GM12891 (cell line): ENCODE measurements at places on chromosomes 16 and 17.

- DNase-seq = no peak
Observed at GRCh38 chr16:48101069-48101674, 54.6 kb downstream of the ABCC12 start.

DNA sequence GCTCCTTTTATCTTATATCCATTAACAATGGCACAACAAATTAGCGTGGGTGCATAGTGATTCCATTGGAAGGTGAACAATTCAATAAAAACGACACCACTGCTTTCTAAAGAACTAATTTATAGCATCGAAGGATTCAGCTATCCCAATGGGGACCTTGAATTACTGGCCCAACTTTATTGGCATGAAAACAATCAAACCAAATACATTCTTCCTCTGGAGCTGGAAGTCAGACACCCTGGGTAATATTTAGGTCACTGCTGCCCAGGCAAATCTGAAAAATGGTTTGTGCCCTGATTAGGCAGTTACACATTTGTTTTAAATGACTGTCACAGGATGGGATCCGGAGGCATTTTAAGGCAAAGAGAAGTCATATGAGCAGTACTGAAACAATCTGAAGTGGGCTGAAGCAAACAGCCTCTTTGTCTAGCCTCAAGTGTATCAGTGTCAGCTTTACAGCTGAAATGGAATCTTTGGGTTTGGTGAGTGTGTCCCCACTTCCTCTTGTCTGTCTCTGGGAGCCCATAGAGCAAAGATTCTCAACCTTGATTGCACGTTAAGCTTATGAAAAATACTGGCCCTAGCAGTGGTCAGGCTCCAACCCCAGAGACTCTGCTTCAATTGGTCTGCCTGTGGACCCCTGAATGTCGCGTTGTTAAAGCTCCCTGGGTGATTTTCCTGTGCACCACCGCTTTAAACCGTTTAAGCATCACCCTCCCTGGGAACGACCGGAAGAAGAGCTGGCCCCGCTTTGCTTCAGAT is 30.3 kb downstream of the CDK5R1 start:
- no peak for DNase-seq

DNA sequence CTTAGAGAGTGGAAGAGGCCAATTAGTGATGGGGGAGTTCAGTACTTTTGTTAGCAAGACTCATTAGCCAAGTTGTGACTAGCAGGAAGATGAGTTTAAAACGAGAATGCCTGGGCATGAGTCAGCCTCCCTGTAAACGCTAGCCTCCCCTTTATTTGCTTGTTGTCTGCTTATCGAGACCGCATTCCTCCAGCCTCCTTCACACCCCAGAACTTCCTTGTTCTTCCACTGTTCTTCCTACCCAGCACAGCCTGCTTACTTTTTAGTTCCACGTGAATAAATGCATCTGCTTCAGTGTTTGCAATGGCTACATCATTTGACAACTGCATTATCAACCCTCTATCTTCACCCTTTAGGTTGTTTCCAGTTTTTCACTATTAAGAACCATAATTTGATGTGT is 20.2 kb upstream of the OR3A1 start:
- no peak for DNase-seq

- DNase-seq = no peak
Observed at GRCh38 chr17:22469941-22470340, 777.6 kb downstream of the KCNJ18 start.

- no peak for DNase-seq
Observed at GRCh38 chr16:2948807-2949704, 15.0 kb upstream of the KREMEN2 start.

GRCh38 chr17:68257934-68258333 is 10.1 kb downstream of the AMZ2 start:
- no peak for DNase-seq

- DNase-seq = no peak
Observed at GRCh38 chr16:4390266-4391260, 18.9 kb downstream of the VASN start.

GRCh38 chr16:68283801-68284598 is 19.7 kb downstream of the SLC7A6 start:
- no peak for DNase-seq

GRCh38 chr16:70152578-70153302 is 20.8 kb upstream of the CLEC18C start:
- no peak for DNase-seq

GRCh38 chr17:62780269-62780668 is 27.8 kb downstream of the MARCHF10 start:
- DNase-seq = no peak

DNA sequence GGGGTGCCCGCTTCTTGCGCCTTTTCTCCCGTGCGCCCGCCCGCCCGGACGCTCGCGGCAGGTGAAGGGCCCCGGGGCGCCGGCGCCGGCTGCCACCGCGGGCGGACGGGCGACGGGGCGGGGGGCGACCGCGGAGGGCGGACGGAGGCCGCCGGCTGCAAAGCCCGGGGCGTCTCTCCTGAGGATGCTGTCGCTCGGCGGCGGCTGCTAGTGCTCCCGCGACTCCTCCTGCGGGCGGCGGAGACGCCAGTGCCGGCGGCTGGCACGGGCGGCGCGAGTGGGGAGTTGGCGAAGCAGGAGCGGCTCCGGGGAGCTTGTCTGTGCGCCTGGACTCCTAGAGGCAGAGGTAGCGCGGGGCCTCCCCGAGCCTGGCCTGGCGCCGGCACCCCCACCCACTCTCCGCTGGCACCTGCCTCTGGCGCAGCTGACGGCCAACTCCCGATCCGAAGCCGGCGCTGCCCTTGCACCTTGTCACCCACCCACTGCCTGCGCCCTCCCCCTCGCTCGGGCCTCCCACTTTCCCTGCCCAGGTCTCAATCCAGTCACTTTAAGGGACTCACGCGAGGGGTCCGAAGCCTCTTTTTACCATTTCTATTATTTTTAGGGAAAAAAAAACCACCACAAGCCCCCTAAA is at the start of gene FAM20A:
Gene FAM20A, minus strand, starts transcription at position 437 of the 634 bp plus-strand sequence. CDS start 701 bp downstream, outside the sequence.
- peak; percentile 31 for DNase-seq

GRCh38 chr16:4091240-4092012 is 24.8 kb downstream of the ADCY9 start:
- no peak for DNase-seq

GRCh38 chr17:19570544-19571062 is 36.9 kb downstream of the SLC47A1 start:
- no peak for DNase-seq

GRCh38 chr16:81630635-81631031 is 148.5 kb upstream of the PLCG2 start:
- no peak for DNase-seq

- DNase-seq = no peak
Observed at GRCh38 chr17:66813296-66813695, 21.6 kb upstream of the CACNG5 start.

GRCh38 chr16:54417384-54417783 is 130.8 kb upstream of the IRX3 start:
- no peak for DNase-seq

DNA sequence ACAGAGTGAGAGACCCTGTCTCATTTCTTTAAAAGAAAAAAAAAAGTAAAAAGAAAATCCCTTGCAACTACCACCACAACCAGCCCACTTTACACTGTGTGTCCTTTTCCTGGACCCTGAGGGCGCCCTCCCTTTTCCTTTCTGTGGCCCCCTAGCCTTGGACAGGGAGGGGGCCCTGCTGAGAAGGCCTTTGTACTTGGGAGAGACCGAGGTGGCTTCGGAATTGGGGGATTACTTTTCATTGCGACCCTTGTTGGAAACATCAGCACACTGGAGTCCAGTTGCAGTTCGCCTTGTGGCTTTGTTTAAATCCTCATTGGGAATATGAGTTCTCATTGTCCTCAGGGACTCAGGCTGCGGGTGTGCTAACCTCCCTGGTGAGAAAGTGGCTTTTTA is 9.4 kb upstream of the DNASE1 start:
- DNase-seq = no peak

GRCh38 chr16:14062261-14062660 is 8.9 kb upstream of the MRTFB start:
- DNase-seq = no peak

GRCh38 chr17:16435925-16436886 is 20.8 kb downstream of the TRPV2 start:
- DNase-seq = no peak

GRCh38 chr17:6868582-6868981 is 37.1 kb upstream of the TEKT1 start:
- no peak for DNase-seq

DNA sequence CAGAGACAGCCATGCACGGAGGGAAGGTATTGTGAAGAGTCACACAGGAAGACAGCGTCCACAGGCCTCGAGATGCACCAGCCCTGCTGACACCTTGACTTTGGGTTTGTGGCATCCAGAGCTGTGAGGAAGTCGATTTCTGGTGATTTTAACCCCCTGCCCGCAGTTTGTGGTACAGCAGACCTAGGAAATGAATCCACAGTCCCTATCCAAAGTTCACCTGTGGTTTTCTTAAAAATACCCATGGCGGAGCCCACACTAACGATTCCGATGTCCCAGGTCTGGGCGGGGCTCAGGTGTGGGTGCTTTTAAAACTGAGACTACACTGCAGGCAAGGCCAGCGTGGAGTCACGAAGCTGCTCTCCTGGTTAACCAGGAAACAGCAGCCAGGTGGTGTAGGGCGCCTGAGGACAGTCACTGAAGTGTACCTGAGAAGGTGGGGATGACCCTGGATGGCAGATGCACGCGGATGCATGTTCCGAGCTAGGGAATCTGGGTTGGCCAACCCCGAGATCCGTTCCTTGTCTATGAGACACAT is 14.4 kb upstream of the MEAK7 start:
- no peak for DNase-seq

- no peak for DNase-seq
Observed at GRCh38 chr17:81561494-81561885, 9.3 kb upstream of the FAAP100 start.

DNA sequence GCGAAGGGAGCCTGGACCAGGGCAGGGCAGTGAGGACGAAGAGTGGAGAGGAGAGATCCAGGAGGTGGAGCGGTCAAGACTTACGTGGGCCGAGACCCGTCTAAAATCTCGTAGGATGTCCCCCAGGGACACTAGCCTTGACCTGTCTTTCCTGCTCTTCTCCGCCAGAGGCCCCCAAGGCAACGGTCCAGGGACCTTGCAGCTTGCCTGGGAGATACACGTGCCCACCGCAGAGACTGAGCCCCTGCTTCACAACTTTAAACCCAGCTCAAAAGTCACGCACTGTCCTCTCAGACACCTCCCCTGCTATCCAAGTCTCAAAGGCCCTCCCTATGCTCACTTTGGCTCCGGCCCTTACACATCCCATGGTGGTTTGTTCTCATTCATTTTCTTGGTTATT is 9.4 kb downstream of the TIGD7 start:
- DNase-seq = no peak

DNA sequence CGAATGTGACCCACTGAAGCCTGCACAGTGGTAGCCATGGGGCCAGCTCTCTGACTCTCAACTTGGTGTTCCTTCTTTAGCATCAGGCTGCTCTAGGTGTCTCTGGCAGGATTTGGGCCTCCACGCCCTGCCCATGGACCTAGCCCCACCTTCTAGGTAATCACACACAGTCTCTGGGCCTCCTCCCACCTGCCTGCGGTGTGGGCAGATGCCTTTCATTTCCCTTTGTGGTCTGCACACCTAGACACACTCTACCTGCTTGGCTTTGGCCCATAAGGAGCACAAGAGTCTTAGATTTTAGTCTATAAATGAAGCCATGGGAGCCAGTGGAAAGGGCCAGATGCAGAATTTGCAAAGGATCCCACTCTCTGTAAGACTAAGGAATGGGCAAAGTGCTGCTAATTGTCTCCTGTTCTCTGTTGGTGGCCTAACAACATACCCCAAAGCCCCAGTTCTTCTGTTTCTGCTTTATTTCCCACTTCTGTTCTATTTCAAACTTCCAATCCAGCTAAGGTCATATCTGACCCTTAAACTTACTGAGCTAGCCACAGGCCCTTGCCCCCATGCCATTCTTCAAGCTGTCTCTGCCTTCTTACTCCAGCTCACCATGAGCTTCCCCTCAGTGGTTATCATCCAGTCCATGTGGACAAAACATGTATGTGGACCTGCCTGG is 7.2 kb upstream of the MFSD6L start:
- no peak for DNase-seq

- no peak for DNase-seq
Observed at GRCh38 chr17:79562192-79562930, 48.5 kb downstream of the RBFOX3 start.

DNA sequence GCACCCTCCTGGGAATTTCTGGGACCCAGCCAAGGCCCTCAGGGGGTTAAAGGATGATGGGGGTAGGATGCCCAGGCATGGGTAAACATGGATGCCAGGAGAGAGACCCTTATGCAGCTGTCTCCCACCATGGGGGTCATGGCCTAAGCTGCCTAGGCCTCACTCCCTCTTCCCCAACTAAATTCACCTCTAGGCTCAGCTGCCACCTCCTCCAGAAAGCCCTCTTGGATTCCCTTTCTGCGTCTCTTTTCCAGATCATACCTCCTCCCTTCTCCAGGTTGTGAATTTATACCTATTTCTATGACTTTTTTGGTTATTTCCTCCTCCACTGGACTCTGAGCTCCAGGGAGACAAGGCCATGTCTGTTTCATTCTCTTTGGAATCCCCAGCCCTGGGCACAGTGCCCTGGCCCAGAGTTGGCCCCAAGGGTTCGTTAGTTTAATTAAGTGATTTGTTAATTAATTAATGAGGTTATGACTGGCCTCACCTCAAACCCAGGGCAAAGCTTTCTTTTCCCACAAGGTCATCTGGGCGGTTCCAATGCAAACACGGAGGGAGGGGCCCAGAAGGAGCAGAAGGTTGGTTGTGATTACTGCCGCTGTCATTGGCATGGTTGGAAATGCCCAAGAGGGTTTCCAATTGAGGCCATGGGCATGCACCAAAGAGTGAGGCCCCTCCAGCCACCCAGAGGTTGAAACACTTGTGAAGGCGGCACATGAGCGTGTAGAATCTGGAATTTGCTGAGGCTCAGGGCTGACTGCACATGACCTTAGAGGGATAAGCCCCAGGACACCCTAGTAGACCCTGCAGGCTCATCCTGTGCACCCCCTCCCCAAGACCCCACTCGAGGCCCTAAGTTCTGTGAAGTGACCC is 6.9 kb upstream of the KRT17 start:
- no peak for DNase-seq

- no peak for DNase-seq
Observed at GRCh38 chr17:19457830-19458271, 46.8 kb downstream of the RNF112 start.

DNA sequence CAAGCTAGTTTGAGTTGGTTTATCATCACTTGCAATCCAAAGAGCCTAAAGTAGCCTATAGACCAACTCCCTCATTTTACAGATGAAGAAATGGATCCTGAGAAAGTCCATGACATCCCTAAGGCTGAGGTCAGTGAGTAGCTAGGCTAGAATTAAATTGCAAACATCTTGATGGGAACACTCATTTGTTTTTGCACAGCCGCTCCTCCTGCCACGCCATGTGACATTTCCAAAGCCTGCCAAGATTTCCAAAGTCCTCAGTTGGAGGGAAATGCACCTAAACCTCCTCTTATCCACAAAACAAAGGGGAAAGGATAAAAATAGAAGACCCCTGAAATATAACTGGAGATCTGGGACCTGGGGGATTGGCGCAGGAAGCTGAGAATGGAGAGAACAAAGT is 15.0 kb downstream of the TMEM92 start:
- DNase-seq = no peak

- peak; percentile 39 for DNase-seq
Observed at GRCh38 chr17:78040440-78041385, 82.2 kb downstream of the TNRC6C start.

- no peak for DNase-seq
Observed at GRCh38 chr16:56561126-56561525, 3.7 kb upstream of the MT4 start.
